ENCODE measurements at places on chromosomes 12 and 14. TPM values are rescaled to one million over a fixed set of nuclear protein-coding genes. Genes with fewer than 3 reads are reported as not detected.

The P2RX2 gene
- not detected for total RNA-seq

The OR6C2 gene
- not detected for total RNA-seq

The B4GALNT1 gene
- 0.17 TPM for total RNA-seq

The SCARB1 gene
- total RNA-seq: 56.7 TPM

The ACSS3 gene
- total RNA-seq: 8.8 TPM

The ACOT6 gene
- total RNA-seq: not detected

The INSM2 gene
- total RNA-seq: not detected

The PRPH gene
- not detected for total RNA-seq

The TOMM20L gene
- total RNA-seq: not detected

The CLEC4D gene
- not detected for total RNA-seq

The ADGRD1 gene
- total RNA-seq: 22.0 TPM

The SLC10A1 gene
- total RNA-seq: not detected

The CACNA1C gene
- total RNA-seq: 10.7 TPM

The FAIM2 gene
- total RNA-seq: 21.1 TPM

The SMARCC2 gene
- total RNA-seq: 40.4 TPM

The GALNT9 gene
- 8.3 TPM for total RNA-seq

The OTUB2 gene
- 2.6 TPM for total RNA-seq

The PLCZ1 gene
- not detected for total RNA-seq

The SLC6A15 gene
- total RNA-seq: 2.1 TPM

The CCDC196 gene
- total RNA-seq: not detected

The FGF6 gene
- not detected for total RNA-seq

The RDH12 gene
- total RNA-seq: not detected

The TTC9 gene
- 0.17 TPM for total RNA-seq

The KIF5A gene
- 0.17 TPM for total RNA-seq

The ARHGEF40 gene
- total RNA-seq: 32.8 TPM

The NPAS3 gene
- total RNA-seq: 0.51 TPM

The SAV1 gene
- total RNA-seq: 11.9 TPM

The DDX11 gene
- total RNA-seq: 5.4 TPM

The LTBP2 gene
- 39.0 TPM for total RNA-seq

The DCN gene
- total RNA-seq: 2,317 TPM

The CAPZA3 gene
- total RNA-seq: not detected

The MARK3 gene
- total RNA-seq: 47.8 TPM

The TAS2R9 gene
- not detected for total RNA-seq

The KLRK1 gene
- not detected for total RNA-seq

The SERPINA1 gene
- not detected for total RNA-seq

The C12orf50 gene
- not detected for total RNA-seq

The DPY19L2 gene
- not detected for total RNA-seq

The STAC3 gene
- not detected for total RNA-seq

The TBC1D30 gene
- total RNA-seq: 0.09 TPM

The TMEM52B gene
- total RNA-seq: 0.82 TPM

The C14orf39 gene
- total RNA-seq: not detected

The BCL2L2 gene
- total RNA-seq: 16.2 TPM

The PARP2 gene
- 4.1 TPM for total RNA-seq

The SLC25A21 gene
- total RNA-seq: not detected

The MYH6 gene
- not detected for total RNA-seq

The MRPL51 gene
- 137 TPM for total RNA-seq

The NRIP2 gene
- under 0.01 TPM for total RNA-seq

The TDRD9 gene
- 1.0 TPM for total RNA-seq

The PAN2 gene
- 14.1 TPM for total RNA-seq

The SRP54 gene
- 30.9 TPM for total RNA-seq

The MUCL1 gene
- total RNA-seq: not detected

The LRRC43 gene
- 0.43 TPM for total RNA-seq

The KIF26A gene
- total RNA-seq: not detected

Data from pericardium fibroblast (primary cell).